A673 (cell line): ENCODE measurements at places on chromosomes 2 and 18. TPM values are rescaled to one million over a fixed set of nuclear protein-coding genes. Genes with fewer than 3 reads are reported as not detected.
A peak's percentile ranks its signal among the peaks of the same experiment; 100 is the strongest.

The LOXHD1 gene
- total RNA-seq, result 25.5 and 26.4 TPM in 2 replicates

The ERICH2 gene
- total RNA-seq, result not detected in 2 replicates

The EIF2AK3 gene
- 5.1 and 6.7 TPM in 2 replicates for total RNA-seq

The CYBRD1 gene
- 7.3 and 8.5 TPM in 2 replicates for total RNA-seq

The CNGA3 gene
- not detected in 2 replicates for total RNA-seq

The SMC6 gene
- 49.5 and 49.6 TPM in 2 replicates for total RNA-seq

GRCh38 chr2:112161431-112162145 lies 23.4 kb downstream of the FBLN7 start:
- H3K27me3 ChIP-seq, result no peaks in the 10 kb centered on the region
- H3K4me1 ChIP-seq, result no peaks in the 10 kb centered on the region
- no peaks in the 10 kb centered on the region for H3K36me3 ChIP-seq
- no peak for DNase-seq

- no peak for DNase-seq
- H3K4me3 ChIP-seq, result no peak overlapping the region
- peaks cover 18% of the 10 kb centered on the region for H3K4me1 ChIP-seq
- no peak overlapping the region for H3K27ac ChIP-seq
- H3K27me3 ChIP-seq, result no peaks in the 10 kb centered on the region
Measured at GRCh38 chr2:54432251-54433015, 23.7 kb upstream of the SPTBN1 start.

DNA sequence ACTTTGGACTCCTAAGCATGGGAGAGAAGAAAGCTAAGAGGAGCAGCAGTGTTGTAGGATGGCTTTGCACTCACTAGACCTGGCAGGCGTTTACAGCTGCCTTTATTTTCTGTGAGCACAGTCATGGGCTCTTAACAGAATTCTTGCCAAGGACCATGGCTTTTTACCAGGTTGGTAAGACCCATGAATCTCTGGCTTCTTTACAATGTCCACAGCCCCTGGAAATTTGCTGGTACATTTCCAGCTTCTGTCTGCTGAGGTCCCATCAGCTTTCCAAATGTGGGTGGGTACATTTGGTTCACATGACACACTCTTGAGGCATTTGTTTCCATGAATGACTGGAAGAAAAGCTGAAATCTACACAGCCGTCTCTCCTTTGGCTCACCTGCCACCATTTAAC lies 162.7 kb downstream of the PPP1R1C start:
- H3K27me3 ChIP-seq, result no peaks in the 10 kb centered on the region
- H3K4me3 ChIP-seq, result no peak overlapping the region
- H3K4me1 ChIP-seq, result peaks cover 6% of the 10 kb centered on the region

GRCh38 chr18:48007955-48008701 lies 77.7 kb upstream of the SMAD2 start:
- H3K27me3 ChIP-seq, result no peaks in the 10 kb centered on the region
- H3K4me3 ChIP-seq, result peak overlapping the region; percentile 58
- peak; percentile 61 for DNase-seq
- H3K36me3 ChIP-seq, result no peaks in the 10 kb centered on the region

DNA sequence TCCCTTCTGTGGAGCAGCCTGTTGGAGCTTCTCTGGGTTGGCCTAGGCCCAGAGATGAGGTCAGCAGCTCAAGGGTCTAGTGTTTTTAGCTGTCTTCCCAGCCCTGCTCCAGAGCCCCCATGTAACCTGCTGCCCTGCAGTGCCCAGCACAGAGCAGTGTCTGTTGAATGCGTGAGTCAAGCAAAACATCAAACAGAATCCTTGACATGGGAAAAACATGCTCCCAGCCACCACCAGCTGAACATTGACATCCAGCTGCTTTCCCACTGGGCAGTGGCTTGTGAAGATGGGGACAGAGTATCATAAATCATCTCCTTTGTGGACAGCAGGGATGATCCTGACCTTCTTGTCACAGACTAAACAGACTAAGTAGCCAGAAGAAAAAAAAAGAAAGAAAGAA lies 22.6 kb downstream of the IMPA2 start:
- H3K27me3 ChIP-seq, result no peaks in the 10 kb centered on the region
- DNase-seq, result no peak
- no peak overlapping the region for H3K27ac ChIP-seq
- no peak overlapping the region for H3K4me3 ChIP-seq
- peaks cover 4% of the 10 kb centered on the region for H3K36me3 ChIP-seq
- H3K4me1 ChIP-seq, result no peaks in the 10 kb centered on the region

GRCh38 chr18:13547347-13547746 lies 179.0 kb downstream of the FAM210A start:
- DNase-seq, result no peak
- H3K36me3 ChIP-seq, result no peaks in the 10 kb centered on the region
- no peak overlapping the region for H3K27ac ChIP-seq
- peaks cover 20% of the 10 kb centered on the region for H3K4me1 ChIP-seq
- H3K27me3 ChIP-seq, result no peaks in the 10 kb centered on the region

- no peak overlapping the region for H3K27ac ChIP-seq
- H3K4me3 ChIP-seq, result peak overlapping the region; percentile 51
- no peak for DNase-seq
- H3K36me3 ChIP-seq, result no peaks in the 10 kb centered on the region
- peaks cover 64% of the 10 kb centered on the region for H3K27me3 ChIP-seq
Measured at GRCh38 chr18:28175150-28175929, 1.6 kb downstream of the CDH2 start.
